Stimulated activated CD4-positive, alpha-beta T cell treated with anti-CD3 and anti-CD28 coated beads, Interleukin-2, amount 100 ng/mL, for 4 hours (primary cell): ENCODE measurements at places on chromosomes 2 and 18.

- DNase-seq = no peak
These were observed 462.7 kb downstream of the METTL4 start for GRCh38 chr18:2108591-2108990.

GRCh38 chr18:64132871-64133270 is 16.0 kb downstream of the LINC00305 start:
- DNase-seq = no peak

DNA sequence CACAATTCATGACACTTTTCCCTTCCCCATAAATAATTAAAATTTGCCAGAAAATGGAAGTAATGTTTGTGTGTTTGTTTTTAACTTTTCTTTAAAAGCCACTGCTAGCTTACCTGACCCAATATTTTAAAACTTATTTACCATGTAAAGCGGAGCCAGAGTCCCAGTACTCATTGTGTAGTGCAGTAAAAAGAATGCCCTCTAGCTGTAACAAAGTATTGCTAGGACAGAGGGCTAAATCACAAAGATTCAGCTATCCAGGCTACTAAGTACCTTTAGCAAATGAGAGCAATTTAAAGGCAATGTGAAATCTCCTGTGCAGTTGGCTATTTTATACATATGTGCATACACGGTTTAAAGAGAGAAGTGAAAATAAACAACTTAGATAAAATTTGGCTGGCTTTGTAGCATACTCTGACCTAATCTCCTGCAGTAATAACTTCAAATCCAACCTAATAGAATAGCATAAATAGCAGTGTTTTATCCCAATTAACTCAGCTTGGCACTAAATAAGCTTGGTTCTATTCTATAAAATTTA is 997.4 kb upstream of the PIK3C3 start:
- no peak for DNase-seq

GRCh38 chr2:32262105-32262504 is 2.6 kb downstream of the NLRC4 start:
- DNase-seq = no peak

- no peak for DNase-seq
These were observed 27.2 kb upstream of the OTX1 start for GRCh38 chr2:63023444-63023843.

DNA sequence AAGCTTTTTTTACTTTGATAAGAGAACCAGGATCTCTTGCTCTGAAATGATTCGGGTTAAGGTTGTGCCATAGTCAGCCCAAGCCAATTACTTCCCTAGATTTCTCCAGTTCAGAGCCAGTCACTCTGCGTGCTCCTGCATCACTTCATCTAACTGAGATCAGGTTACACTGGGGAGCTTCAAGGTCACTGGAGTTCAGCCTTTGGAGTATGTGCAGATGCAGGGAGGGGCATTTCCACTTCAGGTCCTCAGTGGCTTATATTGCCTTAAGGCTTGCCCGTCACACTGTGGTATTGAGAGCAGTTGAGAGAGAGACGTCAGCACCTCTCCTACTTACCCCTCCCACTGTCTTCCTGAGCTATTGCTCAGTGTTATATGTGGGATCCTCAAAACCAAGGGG is 317.8 kb downstream of the EPHA4 start:
- DNase-seq = no peak
